Activated CD8-positive, alpha-beta T cell treated with anti-CD3 and anti-CD28 coated beads for 36 hours (primary cell): ENCODE measurements at places on chromosomes 5 and 9. TPM values are rescaled to one million over a fixed set of nuclear protein-coding genes. Genes with fewer than 3 reads are reported as not detected.

DNA sequence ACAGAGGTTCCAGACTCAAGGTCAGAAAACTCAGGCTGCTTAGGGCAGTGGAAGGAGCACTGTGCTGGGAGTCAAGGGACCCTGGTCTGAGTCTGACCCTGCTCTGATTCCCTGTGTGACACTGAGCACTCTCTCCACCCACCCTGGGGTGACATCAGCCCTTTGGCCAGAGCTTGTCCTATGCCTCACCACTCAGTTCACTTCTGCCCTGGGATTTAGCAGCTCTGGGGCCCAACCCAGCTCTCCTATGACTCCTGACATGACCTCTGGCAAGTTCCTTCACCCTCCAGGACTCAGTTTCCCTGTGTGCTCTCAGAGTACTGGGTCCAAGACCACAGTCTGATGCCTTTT lies 63.9 kb downstream of the FAM114A2 start:
- no peak overlapping the region for H3K27ac ChIP-seq
- H3K27me3 ChIP-seq = peaks cover 4% of the 10 kb centered on the region
- no peak for DNase-seq
- no peak overlapping the region for H3K4me3 ChIP-seq
- H3K4me1 ChIP-seq = no peaks in the 10 kb centered on the region
- H3K36me3 ChIP-seq = no peaks in the 10 kb centered on the region

DNA sequence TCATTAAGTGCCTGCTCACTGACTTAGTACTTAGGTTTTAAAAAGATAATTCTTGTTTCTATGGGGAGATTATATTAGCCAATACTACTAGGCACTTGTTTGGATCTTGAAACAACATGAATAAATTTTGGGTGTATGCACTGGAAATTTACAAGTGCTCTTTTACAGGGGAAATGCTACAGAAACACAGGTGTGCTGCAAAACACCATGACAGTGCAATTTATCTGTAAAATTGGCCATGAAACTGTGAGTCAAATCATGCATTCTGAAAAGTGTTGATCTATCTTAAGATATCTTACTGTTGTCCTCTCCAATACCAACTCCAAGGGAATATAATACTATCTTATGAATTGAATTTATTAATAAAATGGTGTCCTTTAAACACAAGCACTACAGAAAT lies 12.1 kb upstream of the PCDHB1 start:
- H3K4me1 ChIP-seq = no peaks in the 10 kb centered on the region
- no peak overlapping the region for H3K27ac ChIP-seq
- H3K27me3 ChIP-seq = peaks cover 2% of the 10 kb centered on the region
- no peaks in the 10 kb centered on the region for H3K36me3 ChIP-seq
- no peak for DNase-seq
- H3K4me3 ChIP-seq = no peak overlapping the region

DNA sequence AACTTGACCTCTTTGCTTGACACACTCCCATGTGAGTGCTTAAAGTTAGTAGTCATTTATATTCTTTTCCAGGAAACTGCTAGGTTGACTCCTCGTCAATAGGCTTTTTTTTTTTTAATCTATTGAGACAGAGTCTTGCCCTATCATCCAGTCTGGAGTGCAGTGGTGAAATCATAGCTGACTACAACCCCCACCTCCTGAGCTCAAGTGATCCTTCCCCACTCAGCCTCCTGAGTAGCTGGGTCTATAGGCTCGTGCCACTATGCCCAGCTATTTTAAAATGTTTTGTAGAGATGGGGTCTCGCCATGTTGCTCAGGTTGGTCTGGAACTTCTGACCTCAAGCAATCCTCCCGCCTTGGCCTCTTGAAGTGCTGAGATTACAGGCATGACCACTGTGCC lies 34.9 kb downstream of the DMRT1 start:
- peaks cover 34% of the 10 kb centered on the region for H3K27me3 ChIP-seq
- no peak overlapping the region for H3K4me3 ChIP-seq
- no peak overlapping the region for H3K27ac ChIP-seq
- H3K36me3 ChIP-seq = no peaks in the 10 kb centered on the region
- H3K4me1 ChIP-seq = peaks cover 13% of the 10 kb centered on the region
- DNase-seq = no peak

The FSTL4 gene
- total RNA-seq = not detected

The CBY3 gene
- total RNA-seq = 1.2 TPM
